ENCODE measurements at places on chromosomes 7 and 10.

- DNase-seq, result no peak
Observed at GRCh38 chr7:135236727-135237126, 3.1 kb downstream of the STRA8 start.

DNA sequence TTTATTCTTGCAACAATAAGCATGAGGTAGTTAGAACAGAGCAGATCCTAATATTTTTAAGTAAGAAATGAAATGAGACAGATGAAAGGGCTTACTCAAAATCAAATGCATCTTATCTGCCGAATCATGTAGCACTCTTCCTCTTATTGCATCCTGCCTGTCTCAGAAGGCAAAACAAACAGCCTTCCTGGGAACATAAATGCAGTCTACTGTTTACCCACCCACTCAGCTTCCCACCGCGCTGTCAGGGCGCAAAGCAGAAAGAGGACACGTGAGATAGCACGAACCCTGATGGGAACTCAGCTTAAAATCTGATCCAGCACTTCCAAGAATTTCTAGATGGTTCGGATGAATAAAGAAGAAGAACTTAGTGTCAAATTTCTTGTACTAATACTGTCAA is 114.4 kb upstream of the CDK1 start:
- peak; percentile 58 for DNase-seq

DNA sequence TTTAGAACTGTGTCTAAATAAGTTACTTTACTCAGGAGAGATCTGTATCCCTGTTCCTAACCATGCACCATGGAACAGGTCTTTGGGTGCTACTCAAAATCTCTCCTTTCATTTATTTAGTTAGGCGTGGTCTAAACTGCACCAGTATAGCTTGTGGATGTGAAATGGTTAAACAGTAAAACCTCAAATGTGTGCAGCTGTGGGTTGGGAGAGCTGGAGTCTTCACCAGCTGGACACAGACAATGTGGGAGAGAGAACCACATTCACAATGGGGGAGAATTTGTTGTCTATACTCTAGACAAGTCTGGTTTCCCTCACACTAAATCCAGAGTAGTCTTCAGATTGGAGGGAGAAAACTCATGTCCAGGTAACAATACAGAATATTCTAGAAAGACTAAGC is 31.2 kb upstream of the IKZF1 start:
- DNase-seq, result no peak

DNA sequence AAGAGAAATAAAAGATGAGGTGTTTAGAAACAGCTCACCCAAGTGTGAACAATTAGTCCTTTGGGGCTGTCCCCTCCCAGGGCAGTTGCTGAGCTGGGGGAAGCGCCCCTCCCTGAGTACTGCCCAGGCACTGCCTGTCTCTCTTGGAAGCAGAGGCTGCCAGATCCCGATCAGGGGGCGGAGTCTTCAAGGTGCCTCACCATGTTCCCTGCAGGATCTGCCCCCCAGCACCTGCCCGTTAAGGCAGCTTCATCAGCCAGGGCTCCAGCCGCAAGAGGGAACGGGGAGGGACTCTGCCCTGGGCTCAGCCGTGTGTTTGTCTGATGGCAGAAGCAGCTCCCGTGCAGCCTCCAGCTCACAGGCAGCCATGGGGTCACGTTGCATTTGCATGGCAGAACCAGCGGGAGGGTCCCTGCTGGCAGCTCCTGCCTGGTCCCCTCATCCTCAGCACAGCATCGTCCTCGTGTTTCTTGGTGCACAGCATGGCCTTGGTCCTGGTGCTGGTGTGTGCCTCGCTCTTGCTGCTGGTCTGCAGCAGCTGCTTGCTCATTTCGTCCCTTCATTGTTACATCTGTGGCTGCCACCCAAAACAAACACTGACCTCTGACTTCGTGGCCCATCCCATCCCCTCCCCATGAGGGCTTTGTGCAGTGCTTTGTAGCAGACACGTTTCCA is 10.7 kb upstream of the DPYSL4 start:
- no peak for DNase-seq

GRCh38 chr10:133230044-133230361 is at the start of gene UTF1:
UTF1 (plus strand) TSS chr10:133230217; CDS start chr10:133230289, 72 bp downstream.
- DNase-seq, result no peak

All from NCI-H187 treated with DMSO at 0.1 percent for 48 hours (cell line).